Thoracic aorta (tissue), 2 donors: ENCODE measurements at places on chromosomes 1 and 21. TPM values are rescaled to one million over a fixed set of nuclear protein-coding genes. Genes with fewer than 3 reads are reported as not detected.

GRCh38 chr1:53644496-53644895 is 94.5 kb downstream of the GLIS1 start:
- no peak overlapping the region for H3K4me3 ChIP-seq
- H3K36me3 ChIP-seq, result no peaks in the 10 kb centered on the region
- DNase-seq, result no peak
- H3K4me1 ChIP-seq, result no peaks in the 10 kb centered on the region
- no peaks in the 10 kb centered on the region for H3K27me3 ChIP-seq

DNA sequence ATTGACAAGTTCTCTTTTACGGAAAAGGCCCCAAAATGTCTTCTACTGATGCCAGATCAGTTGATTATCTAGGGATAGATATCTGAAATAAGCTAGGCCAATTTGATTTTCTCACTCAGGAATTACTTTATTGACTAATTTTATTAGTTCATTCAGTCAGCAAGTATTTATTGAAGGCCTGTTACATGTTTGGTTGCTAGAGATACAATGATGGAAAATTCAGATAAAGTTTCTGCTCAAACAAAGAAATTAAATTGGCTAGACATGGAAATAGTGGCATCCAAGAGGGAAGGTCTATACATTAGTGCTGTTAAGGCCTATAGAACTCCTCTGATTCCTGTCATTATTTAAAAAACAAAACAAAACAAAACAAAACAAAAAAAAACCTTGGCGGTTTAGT is 56.5 kb downstream of the HS2ST1 start:
- no peak overlapping the region for H3K4me3 ChIP-seq
- no peak overlapping the region for H3K27ac ChIP-seq
- no peaks in the 10 kb centered on the region for H3K36me3 ChIP-seq
- no peaks in the 10 kb centered on the region for H3K27me3 ChIP-seq
- H3K4me1 ChIP-seq, result peaks cover 5% of the 10 kb centered on the region
- DNase-seq, result no peak

- no peaks in the 10 kb centered on the region for H3K36me3 ChIP-seq
- no peaks in the 10 kb centered on the region for H3K27me3 ChIP-seq
- DNase-seq, result no peak
- H3K27ac ChIP-seq, result no peak overlapping the region
Measured at GRCh38 chr1:182699393-182700350, 15.3 kb upstream of the RGS8 start.

DNA sequence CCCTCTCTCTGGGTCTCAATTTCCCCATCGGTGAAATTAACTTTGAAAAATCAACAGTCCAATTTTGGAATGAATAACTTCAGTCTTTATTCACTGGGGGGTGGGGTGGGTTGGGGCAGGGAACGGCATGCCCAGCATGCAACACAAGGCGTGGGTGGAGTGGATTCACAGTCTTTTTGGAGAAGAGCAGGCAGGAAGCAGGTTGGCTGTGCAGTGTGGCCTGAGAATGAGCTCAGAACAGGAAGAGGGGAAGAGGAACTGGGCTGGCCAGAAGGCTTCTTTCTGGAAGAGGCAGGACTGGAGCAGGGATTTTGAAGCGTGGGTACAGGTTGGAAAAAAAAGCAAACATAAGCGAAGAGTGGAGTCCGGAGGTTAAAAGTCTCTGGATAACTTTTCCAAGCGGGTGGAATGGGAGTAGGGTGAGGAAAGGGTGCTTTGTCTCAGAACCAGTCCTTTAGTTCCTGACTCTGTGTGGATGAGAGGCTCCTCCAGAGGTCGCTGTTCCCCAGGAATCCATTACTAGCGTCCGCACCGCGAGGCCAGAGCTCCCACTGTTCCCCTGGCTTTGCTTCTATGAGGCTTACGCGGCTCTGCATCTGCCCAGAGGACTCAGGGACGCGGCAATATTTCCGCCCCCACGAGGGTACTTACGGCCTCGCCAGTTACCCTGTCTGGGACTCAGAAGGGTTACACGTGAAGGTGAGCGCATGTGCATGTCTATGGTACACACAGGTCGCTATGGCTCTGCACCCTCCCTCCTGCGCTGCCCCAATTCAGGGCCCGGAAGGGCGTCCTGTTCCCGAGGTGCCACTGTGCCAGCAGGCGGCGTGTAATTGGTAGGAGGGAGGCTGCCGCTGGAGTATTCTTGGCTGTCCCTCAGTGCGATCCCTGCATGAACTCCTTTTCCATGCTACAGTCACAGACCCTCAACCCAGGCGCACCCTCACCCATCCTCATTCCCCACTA is 5.5 kb upstream of the FOXD2 start:
- no peaks in the 10 kb centered on the region for H3K27me3 ChIP-seq
- peak; percentile 31 for DNase-seq
- peak overlapping the region; percentile 52 for H3K4me3 ChIP-seq
- H3K27ac ChIP-seq, result no peak overlapping the region
- H3K36me3 ChIP-seq, result peaks cover 3% of the 10 kb centered on the region
- H3K4me1 ChIP-seq, result peaks cover 32% of the 10 kb centered on the region

DNA sequence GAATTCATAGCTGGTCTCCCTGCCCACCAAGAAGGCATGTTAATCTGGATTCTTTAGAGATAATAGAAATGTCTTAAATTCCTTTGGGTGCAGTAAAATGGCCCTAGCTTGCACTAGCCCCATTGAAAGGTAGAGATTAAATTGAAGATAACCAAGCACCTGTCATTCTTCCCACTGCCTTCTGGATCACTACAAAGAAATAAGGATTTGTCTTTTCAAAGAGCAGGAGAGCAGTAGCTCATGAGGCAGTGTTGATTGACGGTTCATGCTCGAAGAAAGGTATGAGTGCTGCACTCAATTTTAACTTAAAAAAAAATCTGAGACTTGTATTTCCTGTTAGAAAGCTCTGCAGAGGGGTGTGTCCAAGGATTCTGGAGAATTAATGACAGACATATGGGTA is 74.9 kb upstream of the F3 start:
- DNase-seq, result no peak
- H3K27ac ChIP-seq, result no peak overlapping the region
- H3K4me1 ChIP-seq, result peaks cover 18% of the 10 kb centered on the region
- H3K27me3 ChIP-seq, result no peaks in the 10 kb centered on the region
- H3K36me3 ChIP-seq, result no peaks in the 10 kb centered on the region

GRCh38 chr1:156859523-156860112 is 701 bp upstream of the INSRR start:
- no peaks in the 10 kb centered on the region for H3K36me3 ChIP-seq
- H3K27ac ChIP-seq, result no peak overlapping the region
- peaks cover 16% of the 10 kb centered on the region for H3K4me1 ChIP-seq

DNA sequence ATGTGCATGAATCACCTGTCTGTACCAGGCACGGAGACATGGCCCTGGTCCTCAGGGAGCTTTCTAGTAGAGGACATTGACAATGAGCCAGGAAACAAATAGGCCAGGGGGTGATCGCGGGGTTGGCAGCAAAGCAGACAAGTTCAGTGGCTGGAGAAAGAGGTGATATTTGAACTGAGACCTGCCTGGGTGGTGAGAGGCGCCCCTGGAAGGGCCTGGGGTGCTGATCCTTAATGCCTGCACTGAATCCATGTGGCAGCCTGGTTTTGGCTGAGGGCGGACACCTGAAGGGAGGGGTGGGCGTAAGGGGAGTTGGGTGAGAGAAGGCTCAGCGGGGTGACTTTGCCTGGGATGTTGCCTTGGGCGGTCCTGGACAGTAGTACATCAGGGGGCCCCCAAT is 35.9 kb downstream of the URB2 start:
- no peaks in the 10 kb centered on the region for H3K36me3 ChIP-seq
- no peak overlapping the region for H3K27ac ChIP-seq
- DNase-seq, result no peak
- no peak overlapping the region for H3K4me3 ChIP-seq
- H3K4me1 ChIP-seq, result no peaks in the 10 kb centered on the region

- H3K4me3 ChIP-seq, result no peak overlapping the region
- H3K36me3 ChIP-seq, result no peaks in the 10 kb centered on the region
- no peak for DNase-seq
- no peaks in the 10 kb centered on the region for H3K4me1 ChIP-seq
- no peaks in the 10 kb centered on the region for H3K27me3 ChIP-seq
Measured at GRCh38 chr1:82728206-82728605, 927.5 kb downstream of the ADGRL2 start.

DNA sequence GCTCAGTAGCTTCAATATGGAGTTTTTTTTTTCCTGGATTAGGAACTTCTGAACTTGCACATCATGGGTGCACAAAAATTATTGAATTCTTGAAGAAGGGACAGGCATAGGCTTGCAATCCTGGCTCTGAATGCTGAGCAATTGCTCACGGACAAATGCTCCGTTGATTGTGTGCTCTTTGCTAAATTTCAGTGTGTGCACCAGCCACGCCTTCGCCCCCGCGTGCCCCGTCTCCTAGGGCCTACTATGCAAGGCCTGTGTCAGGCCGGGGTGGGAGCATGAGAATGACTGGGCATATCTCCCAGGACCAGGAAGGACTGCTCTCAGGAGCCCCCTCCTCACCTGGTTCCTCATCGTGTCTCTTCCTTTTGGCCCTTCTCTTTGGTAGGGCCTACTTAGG is 17.4 kb downstream of the IL6R start:
- H3K36me3 ChIP-seq, result no peaks in the 10 kb centered on the region
- H3K27ac ChIP-seq, result peak overlapping the region; percentile 19
- H3K27me3 ChIP-seq, result no peaks in the 10 kb centered on the region

DNA sequence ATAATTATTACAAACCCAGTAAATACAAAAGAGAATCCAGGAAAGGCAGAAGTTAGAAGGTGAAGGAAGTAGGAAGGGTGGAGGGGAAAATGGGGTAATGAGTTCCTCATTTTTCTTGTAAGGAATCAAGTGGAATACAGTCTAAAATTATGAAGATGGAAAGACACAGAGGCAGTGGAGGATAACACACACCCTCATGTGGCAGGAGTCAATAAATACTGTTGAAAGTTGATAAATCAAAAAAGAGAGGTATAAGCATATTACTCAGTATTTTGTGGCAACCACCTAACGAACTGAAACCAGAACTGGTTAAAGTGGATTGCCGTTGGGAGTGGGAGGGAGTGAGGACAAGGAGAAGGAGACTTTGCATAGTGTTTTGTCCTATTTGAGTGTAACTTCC is 78.6 kb upstream of the SLC44A3 start:
- H3K4me1 ChIP-seq, result no peaks in the 10 kb centered on the region
- no peaks in the 10 kb centered on the region for H3K36me3 ChIP-seq
- H3K27me3 ChIP-seq, result no peaks in the 10 kb centered on the region
- H3K27ac ChIP-seq, result no peak overlapping the region
- no peak for DNase-seq

DYRK3 gene
- 6.8 TPM for total RNA-seq

PCP4L1 gene
- total RNA-seq, result 1.8 TPM

PCAT6 gene
- not detected for total RNA-seq

PLPPR4 gene
- 0.28 TPM for total RNA-seq
